ENCODE measurements at places on chromosomes 12 and 14. TPM values are rescaled to one million over a fixed set of nuclear protein-coding genes. Genes with fewer than 3 reads are reported as not detected.

The TGFB3 gene
- 25.4 TPM for total RNA-seq

The TSHR gene
- not detected for total RNA-seq

The OR10A7 gene
- total RNA-seq: not detected

The RGS6 gene
- total RNA-seq: 2.6 TPM

The GUCY2C gene
- total RNA-seq: not detected

The SHMT2 gene
- total RNA-seq: 59.2 TPM

The SMIM41 gene
- total RNA-seq: 6.1 TPM

The RBMS2 gene
- total RNA-seq: 142 TPM

The GPX2 gene
- 0.69 TPM for total RNA-seq

The GSG1 gene
- total RNA-seq: not detected

The FOXA1 gene
- total RNA-seq: 20.6 TPM

The OR4K13 gene
- total RNA-seq: not detected

The IAPP gene
- total RNA-seq: not detected

The PTPRQ gene
- total RNA-seq: 9.8 TPM

The DPPA3 gene
- total RNA-seq: not detected

The PPFIA2 gene
- total RNA-seq: 1.4 TPM

The TAS2R50 gene
- total RNA-seq: 0.55 TPM

The FBRSL1 gene
- 49.5 TPM for total RNA-seq

The CCDC38 gene
- not detected for total RNA-seq

The BICDL1 gene
- 20.6 TPM for total RNA-seq

The NGB gene
- not detected for total RNA-seq

The GZMH gene
- total RNA-seq: 4.7 TPM

The LYZ gene
- total RNA-seq: 1,056 TPM

The GPRC5A gene
- total RNA-seq: 886 TPM

The C3AR1 gene
- total RNA-seq: 45.0 TPM

The KRT6B gene
- total RNA-seq: not detected

The WBP11 gene
- 49.3 TPM for total RNA-seq

The ACTR6 gene
- 25.2 TPM for total RNA-seq

The ANKRD33 gene
- total RNA-seq: not detected

The CCDC197 gene
- not detected for total RNA-seq

The MIS18BP1 gene
- 32.3 TPM for total RNA-seq

The P2RX2 gene
- 0.55 TPM for total RNA-seq

The MYH7 gene
- 0.12 TPM for total RNA-seq

The KRT3 gene
- total RNA-seq: not detected

The ABHD12B gene
- total RNA-seq: 0.43 TPM

The BMP4 gene
- total RNA-seq: 12.3 TPM

The HOXC6 gene
- total RNA-seq: 1.4 TPM

The OR6C2 gene
- total RNA-seq: not detected

The TCL1B gene
- not detected for total RNA-seq

The LMO3 gene
- 170 TPM for total RNA-seq

The DEGS2 gene
- total RNA-seq: 1.7 TPM

The SLC48A1 gene
- total RNA-seq: 40.9 TPM

The CLEC1B gene
- total RNA-seq: not detected

The RNU4-1 gene
- 2,477 TPM for total RNA-seq

The CLEC1A gene
- total RNA-seq: 15.0 TPM
